ENCODE measurements at places on chromosomes 1 and 21.

- no peak for DNase-seq
Observed at GRCh38 chr1:229209816-229210215, 61.1 kb upstream of the RAB4A start.

- no peak for DNase-seq
Observed at GRCh38 chr21:17491716-17492414, 21.0 kb upstream of the CXADR start.

- DNase-seq: no peak
Observed at GRCh38 chr1:111733992-111734341, 5.2 kb downstream of the INKA2 start.

DNA sequence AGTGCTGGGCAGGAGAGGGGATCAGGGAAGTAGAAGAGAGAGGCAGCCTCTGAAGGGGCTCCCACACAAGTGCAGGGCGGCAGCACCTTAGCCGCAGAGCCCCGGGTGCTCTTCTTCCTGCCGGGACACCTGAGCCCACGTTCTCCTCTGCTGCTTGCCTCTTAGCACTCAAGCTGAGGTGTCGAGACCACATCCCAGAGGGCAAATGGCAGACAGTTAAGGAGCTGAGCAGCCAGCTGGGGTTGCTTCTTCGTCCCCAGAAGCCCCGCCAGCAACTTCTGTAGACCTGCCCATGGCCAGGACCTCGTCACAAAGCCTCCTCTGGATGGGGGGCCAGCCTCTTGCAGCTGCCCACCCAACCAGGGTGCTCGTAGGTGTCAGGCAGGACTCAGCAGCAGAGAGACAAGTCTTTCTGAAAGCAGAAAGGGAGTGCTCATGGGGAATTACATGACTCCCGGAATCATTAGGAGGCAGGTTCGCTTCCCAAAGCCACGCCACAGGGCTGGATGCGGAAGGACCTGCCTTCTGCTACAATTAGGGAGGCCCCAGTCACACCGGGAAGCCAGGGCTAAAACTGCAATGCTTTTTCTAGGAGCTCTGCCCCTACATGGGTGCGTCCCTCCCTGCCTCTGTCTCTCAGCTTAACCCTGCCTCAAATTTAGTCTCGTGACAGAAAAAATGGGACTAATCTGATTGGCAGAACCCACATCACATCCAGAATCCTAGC lies 141.4 kb upstream of the RAB4A start:
- peak; percentile 70 for DNase-seq

GRCh38 chr1:34950428-34950827 lies 21.0 kb upstream of the DLGAP3 start:
- no peak for DNase-seq

GRCh38 chr1:67446893-67447292 lies 16.7 kb upstream of the SERBP1 start:
- no peak for DNase-seq

DNA sequence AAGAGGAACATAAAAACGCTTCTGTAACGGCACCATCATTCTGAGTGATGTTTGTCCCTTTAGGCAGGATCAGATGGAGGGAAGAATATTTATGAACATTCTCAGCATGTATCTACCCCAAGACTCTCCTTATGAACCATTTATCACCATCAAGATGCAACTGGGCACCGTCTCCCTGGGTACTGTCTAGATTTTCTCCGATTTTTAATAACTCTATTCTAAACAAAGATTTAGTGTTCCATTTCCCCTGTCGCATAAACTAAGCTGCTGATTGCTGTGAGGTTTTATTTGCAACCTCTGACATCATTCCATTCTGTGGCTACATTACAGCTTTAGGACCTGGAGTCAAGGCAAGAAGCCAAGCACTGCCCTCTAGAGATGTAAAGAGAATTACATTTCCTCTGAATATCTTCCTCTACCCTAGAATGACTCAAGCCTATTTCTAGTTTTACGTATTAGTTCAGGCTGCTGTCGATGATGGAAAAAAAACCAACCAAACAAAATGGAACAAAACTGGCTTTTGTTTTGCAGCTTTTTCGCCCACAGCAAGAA lies 130.1 kb upstream of the MAP1LC3C start:
- no peak for DNase-seq

GRCh38 chr1:17711941-17712340 lies 43.2 kb upstream of the ACTL8 start:
- no peak for DNase-seq

- DNase-seq: no peak
Observed at GRCh38 chr1:240739754-240740153, 127.8 kb upstream of the GREM2 start.

- no peak for DNase-seq
Observed at GRCh38 chr1:208208132-208208487, 36.1 kb downstream of the PLXNA2 start.

DNA sequence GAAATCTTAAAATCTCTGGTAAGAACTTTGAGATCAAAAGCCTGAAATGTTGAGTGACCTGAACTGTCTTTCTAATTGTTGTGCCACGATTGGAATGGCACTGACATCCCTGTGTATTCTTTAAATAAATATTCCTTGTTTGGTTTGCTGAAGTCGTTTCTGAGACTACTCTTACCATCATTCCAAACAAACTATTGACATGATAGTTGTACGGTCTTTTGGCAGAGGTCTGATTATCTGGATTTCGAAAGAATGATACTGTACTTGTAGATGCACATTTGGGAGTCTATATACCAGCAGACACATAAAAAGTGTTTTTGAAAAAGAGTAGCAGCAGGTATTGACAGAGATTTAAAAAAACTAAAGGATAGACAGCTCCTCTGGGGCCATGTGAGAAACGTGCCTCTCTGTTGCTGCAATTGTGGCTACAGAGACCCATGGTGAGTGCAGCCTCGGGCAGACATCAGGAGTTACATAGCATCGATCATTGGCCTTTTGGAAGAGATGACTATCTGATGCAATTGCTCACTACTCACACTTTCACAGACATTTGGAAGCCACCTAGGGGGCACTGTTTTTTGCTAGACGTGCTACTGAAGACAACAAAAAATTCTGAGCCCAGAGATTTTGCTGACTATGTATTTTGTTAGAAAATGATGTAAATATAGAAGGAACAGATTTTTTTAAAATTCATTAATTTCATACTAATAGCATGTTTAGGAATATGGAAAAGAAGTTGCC lies 464.5 kb downstream of the KCNT2 start:
- no peak for DNase-seq

- DNase-seq: no peak
Observed at GRCh38 chr1:55816456-55817426, 601.6 kb upstream of the USP24 start.

All from CD8-positive, alpha-beta T cell (primary cell).